Erythroblast (primary cell): ENCODE measurements at places on chromosomes 2 and 18.
A peak's percentile ranks its signal among the peaks of the same experiment; 100 is the strongest.

- no peak for DNase-seq
Measured at GRCh38 chr18:31616586-31616985, 24.9 kb downstream of the TTR start.

GRCh38 chr2:108889907-108890306 lies 99.1 kb downstream of the EDAR start:
- no peak for DNase-seq

DNA sequence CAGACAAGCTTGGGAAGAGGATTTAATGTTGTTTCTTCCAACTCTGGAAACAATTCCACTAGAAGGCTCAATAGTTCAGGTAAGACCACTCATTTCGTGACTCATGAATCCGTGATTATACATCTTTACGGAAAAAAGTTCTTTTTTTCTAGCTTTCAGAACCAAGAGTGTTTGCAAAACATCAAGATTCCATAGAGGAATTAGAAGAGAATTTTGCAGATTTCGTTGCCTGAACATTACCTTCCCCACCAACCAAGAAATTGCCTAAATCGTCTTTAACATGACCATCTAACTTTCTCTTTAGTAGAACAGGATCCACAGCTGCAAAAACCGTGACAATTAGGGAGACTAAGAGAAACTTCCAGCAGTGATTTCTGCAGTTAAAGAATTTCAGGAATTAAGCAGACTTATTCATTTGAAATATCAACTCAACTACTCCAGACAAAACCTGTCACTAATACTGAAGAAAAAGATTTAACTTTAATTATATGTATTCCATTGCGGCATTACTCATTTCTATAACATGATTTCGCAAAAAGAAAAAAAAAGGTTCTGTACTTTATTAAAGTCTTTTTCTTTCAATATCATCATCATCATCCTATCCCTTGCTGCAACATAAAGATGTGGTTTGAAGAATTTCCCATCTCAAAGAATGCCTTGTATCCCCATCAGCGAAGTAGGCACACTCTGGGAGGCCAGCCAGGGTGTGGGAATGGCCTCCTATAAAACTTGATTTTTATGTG lies 1.9 kb upstream of the NAB1 start:
- DNase-seq: no peak

GRCh38 chr2:6538607-6539006 lies 327.1 kb downstream of the CMPK2 start:
- no peak for DNase-seq

DNA sequence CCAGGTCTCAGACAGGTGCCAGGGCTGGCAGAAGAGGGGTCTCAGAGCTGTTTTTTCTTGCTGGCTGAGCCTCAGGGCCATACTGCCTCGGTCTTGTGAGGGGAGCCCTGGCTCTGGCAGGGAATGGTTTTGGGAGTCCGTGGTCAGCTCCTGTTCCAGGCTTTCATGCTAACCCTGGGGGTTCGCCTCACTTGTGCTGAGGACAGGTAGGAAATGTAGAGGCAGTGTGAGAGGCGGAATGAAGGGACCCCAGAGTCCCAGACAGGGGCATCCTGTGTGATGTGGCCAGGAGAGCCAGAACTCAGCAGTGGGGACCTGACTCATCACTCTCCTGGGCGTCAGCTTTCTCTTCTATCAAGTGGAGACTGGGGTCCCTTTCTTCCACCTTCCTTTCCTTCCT lies 5.7 kb upstream of the CELF4 start:
- DNase-seq: no peak

DNA sequence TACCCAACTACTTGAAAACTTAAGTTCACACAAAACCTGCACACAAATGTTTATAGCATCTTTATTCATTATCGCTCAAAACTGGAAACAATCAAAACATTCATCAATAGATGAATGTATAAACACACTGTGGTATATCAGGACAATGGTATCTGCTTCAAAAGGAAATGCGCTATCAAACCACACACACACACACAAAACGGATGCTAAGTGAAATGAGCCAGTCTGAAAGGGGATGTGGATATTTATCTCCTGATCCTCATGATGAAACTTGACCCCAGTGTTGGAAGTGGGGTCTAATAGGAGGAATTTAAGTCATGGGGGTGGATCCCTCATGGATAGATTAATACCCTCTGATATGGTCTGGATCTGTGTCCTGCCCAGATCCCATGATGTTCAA lies 22.0 kb downstream of the PDCL3 start:
- DNase-seq: no peak

- DNase-seq: no peak
Measured at GRCh38 chr2:33000986-33001385, 54.2 kb downstream of the LTBP1 start.

DNA sequence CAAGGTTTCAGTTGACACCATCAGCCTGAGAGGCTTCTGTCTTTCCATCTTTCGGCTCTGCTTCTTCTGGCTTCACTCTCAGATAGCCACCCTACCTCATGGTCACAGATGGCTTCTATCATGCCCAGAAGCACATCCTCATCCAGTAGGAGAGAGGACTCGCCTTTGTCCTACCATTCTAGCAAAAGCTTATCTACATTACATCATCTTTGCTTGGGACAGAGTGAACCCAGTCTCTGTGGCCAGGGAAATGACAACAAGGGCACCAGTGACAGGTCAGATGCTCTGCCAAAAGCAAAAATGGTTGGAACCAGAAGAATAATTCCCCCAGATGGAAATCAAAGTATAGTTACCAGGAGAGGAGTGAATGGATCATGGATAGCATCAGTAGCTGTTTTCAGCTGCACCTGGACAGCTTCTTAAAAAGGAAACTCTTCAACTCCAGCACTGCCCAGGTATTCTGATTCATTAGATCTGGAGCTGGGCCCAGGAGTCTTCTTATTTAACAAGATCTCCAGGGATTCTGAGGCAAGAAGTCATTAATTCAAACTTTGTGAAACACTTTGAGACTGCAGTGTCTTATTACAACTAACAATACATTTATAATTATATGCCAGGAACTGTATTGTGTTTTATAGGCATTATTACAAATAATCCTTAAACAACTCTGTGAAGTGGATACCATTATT lies 257.7 kb upstream of the UBE2E3 start:
- no peak for DNase-seq

GRCh38 chr2:98459496-98460175 lies 15.0 kb downstream of the INPP4A start:
- DNase-seq: peak; percentile 25

GRCh38 chr2:69177063-69177771 lies 164.2 kb downstream of the ANTXR1 start:
- DNase-seq: peak; percentile 30

DNA sequence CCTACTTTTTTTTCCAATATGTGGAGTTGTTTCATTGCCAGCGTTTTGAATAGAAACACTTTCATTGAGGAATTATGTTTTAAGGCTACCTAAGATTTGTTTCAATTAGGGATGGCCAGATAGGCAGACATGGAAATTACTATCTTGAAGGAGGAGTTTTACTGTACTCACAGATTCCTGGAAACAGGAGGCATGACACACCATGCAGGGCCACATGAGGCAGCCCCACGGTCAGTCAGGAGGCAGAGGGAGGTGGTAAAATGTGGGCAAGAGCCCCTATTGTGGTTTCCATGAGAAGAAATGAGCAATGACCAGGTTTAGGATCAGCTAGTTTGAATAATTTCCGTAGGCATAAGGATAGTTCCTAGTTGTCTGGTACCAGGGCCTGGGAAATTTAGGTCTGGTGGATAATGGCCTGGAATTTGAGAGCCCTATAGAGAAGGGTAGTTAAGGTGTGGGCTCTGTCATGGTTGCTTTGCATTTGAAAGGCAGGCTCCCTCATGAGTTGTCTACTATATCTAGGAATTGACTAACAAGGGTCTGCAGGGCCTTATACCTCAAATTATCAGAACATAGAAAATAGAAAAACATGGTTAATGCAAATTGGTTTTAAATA lies 360.0 kb upstream of the KCNJ3 start:
- no peak for DNase-seq

- no peak for DNase-seq
Measured at GRCh38 chr2:223000872-223001796, 50.9 kb upstream of the KCNE4 start.

- no peak for DNase-seq
Measured at GRCh38 chr2:224174990-224175389, 135.9 kb upstream of the SERPINE2 start.

- DNase-seq: peak; percentile 54
Measured at GRCh38 chr2:219736209-219736608, 108.8 kb downstream of the SLC4A3 start.

GRCh38 chr2:144998435-144998834 lies 478.5 kb upstream of the ZEB2 start:
- no peak for DNase-seq

- no peak for DNase-seq
Measured at GRCh38 chr2:15198051-15198450, 363.1 kb downstream of the NBAS start.

DNA sequence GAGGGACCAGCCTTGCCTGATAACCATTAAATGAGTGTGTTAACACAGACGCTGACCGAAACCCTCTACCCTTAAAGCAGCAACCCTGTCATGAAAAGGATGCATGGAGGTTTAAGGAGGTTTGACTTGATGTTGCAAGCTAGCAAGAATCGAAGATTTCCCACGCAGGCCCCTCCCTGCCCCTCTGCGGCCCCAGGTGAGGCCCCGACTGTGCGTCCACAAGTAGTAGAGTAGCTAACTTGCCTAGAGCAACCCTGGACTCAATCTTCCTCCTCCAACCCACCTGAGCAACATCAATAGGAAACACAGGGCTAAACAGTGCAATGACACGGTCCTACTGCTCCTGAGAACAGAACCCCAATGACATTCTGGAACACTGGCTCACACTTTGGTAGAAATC lies 150.1 kb downstream of the COL4A4 start:
- no peak for DNase-seq

DNA sequence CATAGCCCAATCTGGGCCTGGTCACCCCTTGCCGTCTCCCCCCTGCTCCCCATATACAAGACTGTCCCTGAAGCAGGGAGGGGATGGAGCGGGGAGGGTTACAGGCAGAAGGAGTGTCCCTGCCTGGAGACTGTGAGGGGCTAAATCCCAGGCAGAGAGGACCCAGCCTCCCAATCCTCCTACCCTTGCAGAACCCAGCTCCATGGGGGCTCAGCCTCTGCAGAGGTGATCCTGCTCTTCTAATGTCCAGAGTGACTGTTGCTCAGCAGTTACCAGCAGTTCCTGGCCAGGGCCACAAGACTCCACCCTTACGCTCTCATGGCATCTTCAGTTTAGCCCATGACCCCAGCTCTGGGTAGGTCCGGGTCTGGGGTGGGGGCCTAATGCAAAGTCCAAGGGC lies 58.1 kb downstream of the COA5 start:
- DNase-seq: no peak

GRCh38 chr2:15668611-15669305 lies 77.1 kb downstream of the DDX1 start:
- no peak for DNase-seq

DNA sequence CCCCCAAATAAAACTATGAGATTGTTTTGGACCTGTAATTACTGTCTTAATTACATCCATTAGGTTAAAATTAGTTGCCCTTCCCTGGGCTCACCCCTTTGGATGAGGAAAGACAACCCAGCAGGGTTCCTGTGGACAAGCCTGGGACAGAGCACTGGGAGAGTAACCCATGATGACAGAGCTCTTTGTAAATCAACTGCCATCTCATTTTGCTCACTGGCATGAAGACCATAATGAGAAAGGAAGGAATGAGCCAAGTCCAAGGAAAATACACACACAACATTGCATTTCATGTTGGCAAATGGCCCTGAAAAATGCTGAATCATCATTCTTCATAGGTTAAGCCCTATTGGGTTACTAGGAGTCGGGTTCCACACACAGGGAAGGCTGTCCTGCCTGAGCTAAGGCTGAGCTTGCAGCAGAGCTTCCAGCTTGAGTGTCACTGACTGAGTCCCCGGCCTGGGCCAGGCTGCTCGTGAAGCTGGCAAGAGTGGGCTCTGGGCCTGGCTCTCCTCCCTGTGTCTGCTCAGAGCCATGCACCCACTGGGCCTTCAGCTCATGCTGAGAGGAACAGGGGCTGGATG lies 94.1 kb upstream of the ACAA2 start:
- DNase-seq: peak; percentile 12

GRCh38 chr2:17190527-17190926 lies 327.7 kb downstream of the RAD51AP2 start:
- no peak for DNase-seq

GRCh38 chr18:48715711-48716361 lies 177.0 kb downstream of the CTIF start:
- no peak for DNase-seq

DNA sequence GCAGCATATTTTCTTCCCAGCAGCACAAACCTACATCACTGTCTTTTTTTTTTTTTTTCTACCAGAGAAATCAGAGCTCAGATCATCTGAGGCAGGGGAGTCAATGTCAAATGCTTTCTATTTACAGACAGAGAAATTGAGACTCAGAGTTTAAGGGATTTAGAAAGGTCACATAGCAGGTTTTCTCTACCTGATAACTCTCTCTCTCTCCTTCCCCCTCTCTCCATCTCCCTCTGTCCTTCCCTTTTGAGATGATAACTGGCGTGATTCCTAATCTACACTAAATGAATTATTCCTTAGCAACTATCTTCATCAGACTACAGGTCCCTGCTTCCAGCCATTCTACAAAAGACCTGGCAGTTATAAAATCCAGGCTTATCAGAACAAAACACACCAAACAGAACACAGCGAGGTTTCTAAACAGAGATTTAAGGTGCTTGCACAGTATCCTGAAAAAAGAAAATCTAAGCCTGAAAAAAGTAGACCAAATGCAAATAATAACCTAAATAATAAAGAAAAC lies 161.6 kb upstream of the PKDCC start:
- DNase-seq: no peak
